ENCODE measurements at places on chromosomes 13 and 19. TPM values are rescaled to one million over a fixed set of nuclear protein-coding genes. Genes with fewer than 3 reads are reported as not detected.

Gene PRODH2
- not detected for total RNA-seq

Gene CNFN
- total RNA-seq, result not detected

Gene KIR3DL1
- total RNA-seq, result not detected

Gene SIAH3
- 0.05 TPM for total RNA-seq

Gene TLE2
- total RNA-seq, result 8.5 TPM

Gene ZNF8
- 3.7 TPM for total RNA-seq

Measured in activated CD4-positive, alpha-beta memory T cell treated with anti-CD3 and anti-CD28 coated beads for 36 hours (primary cell).